ENCODE measurements at places on chromosomes 6 and 20.
A peak's percentile ranks its signal among the peaks of the same experiment; 100 is the strongest.

- DNase-seq, result peak; percentile 77
Observed at GRCh38 chr6:617456-618100, 39.3 kb downstream of the HUS1B start.

DNA sequence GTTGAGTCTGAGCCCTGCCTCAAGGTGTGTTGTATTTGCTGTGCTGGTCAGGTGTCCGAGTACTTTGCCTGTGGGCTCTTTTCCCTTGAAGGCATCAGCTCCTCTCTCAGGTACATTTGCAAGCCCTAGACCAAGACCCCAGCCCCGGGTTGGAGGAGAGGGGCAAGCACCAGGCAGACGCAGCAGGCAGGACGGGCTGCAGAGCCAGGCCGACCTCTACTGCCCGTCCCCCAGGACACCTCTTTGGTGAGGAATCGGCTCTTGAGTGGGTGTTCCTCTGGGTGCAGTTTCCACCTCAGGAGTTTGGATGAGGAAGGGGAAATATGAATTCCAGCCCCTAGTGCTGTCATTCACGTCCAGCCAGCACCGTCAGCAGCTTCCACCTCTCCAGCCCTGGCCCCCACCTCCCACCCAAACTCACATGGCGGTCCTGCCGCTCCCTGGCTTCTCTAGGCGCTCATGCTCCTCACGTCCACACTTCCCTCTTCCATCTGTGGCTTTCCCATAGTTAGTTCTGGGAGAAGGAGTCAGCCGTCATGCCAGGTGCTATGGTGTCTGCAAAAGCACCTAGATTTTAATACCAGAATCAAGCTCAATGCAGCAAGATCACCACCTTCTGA lies 183.9 kb downstream of the DLL1 start:
- no peak for DNase-seq

- no peak for DNase-seq
Observed at GRCh38 chr6:27043244-27043643, 204.3 kb upstream of the PRSS16 start.

DNA sequence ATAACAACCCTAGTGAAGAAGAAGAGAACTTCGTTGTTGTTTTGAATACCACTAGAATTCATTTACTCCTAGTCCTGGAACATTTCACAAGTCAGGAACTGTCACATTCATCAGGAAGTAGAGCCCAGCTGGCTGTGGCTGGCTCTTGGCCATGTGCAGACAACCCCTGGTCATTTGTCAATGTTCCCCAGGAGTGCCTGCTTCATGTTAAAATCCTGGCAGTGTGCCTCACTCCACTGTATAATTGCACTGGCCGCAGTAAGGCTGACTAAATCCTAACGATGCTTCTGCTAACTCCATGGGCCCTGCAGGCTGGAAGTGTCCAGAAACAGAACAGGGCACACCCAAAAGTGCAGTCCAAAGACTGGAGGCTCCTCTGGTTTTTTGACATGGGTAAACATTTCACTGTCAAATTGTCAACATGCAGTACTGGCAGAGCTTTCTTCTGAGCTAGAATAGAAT lies 41.5 kb upstream of the ADGRF1 start:
- no peak for DNase-seq

- DNase-seq, result no peak
Observed at GRCh38 chr6:170291271-170292110, 613 bp upstream of the DLL1 start.

- no peak for DNase-seq
Observed at GRCh38 chr6:130776287-130776925, 50.8 kb upstream of the SMLR1 start.

DNA sequence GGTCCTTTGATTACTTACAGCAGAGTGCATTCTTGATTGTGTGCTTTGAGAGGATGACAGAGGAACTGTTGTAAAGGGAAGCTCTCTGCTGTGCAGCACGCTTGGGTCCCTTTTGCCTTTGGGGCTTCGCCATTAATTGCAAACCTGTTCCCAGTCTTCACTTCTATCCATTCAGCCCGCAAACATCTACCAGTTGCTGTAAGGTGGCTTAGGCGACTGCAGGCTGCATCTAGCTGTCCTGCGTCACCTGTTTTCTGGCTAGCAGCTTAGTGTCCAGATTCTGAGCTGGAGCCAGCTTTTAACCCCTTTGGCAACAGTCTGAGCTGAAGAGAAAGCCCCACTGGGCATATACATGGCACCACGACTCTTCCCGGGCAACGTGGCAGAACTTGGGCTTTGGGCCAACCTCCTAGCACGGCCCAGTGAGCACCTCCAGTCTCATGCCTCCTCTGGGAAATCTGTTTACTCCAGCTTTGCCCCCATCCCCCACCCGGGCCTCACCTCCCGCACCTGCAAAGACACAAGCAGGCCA lies 2.5 kb upstream of the FASTKD5 start:
- DNase-seq, result no peak
